ENCODE measurements at places on chromosomes 11 and 22.

GRCh38 chr11:77423624-77424023 lies 50.3 kb downstream of the PAK1 start:
- DNase-seq = no peak

- DNase-seq = no peak
Observed at GRCh38 chr11:122563761-122564160, 91.8 kb upstream of the UBASH3B start.

- peak; percentile 61 for DNase-seq
Observed at GRCh38 chr11:43952401-43953342, 10.2 kb downstream of the C11orf96 start.

- DNase-seq = no peak
Observed at GRCh38 chr22:46018859-46019258, 41.9 kb upstream of the WNT7B start.

DNA sequence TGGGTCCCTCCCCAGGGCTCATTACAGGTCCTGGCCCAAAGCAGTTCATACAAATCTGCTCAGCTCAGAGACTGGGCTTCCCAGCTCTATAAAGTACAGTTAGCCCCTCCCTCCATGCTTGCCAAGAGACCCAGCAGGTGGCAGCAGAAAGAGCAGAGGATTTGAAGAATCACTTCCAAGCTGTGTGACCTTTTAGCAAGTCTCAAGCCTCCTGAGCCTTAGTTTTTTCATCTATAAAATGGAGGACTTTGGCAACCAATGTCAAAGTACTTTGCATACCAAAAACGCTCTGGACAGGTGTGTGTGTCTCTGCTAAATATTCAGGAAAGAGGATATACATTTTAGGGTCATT lies 26.6 kb downstream of the RELT start:
- no peak for DNase-seq

- peak; percentile 66 for DNase-seq
Observed at GRCh38 chr11:125345421-125346178, 150.5 kb downstream of the FEZ1 start.

GRCh38 chr11:61369372-61370348 lies 7.5 kb downstream of the TMEM138 start:
- peak; percentile 90 for DNase-seq

Data from AG10803 (cell line).